SJSA1 (cell line): ENCODE measurements at places on chromosomes 6 and 20.

GRCh38 chr6:90350689-90351554 is 54.3 kb upstream of the BACH2 start:
- H3K27ac ChIP-seq, result no peak overlapping the region
- H3K4me3 ChIP-seq, result no peak overlapping the region
- H3K4me1 ChIP-seq, result peaks cover 13% of the 10 kb centered on the region
- DNase-seq, result no peak
- no peaks in the 10 kb centered on the region for H3K36me3 ChIP-seq

GRCh38 chr20:34037121-34037520 is 43.4 kb downstream of the RALY start:
- no peaks in the 10 kb centered on the region for H3K4me1 ChIP-seq
- H3K27ac ChIP-seq, result no peak overlapping the region
- DNase-seq, result no peak
- H3K27me3 ChIP-seq, result no peaks in the 10 kb centered on the region
- H3K4me3 ChIP-seq, result no peak overlapping the region

DNA sequence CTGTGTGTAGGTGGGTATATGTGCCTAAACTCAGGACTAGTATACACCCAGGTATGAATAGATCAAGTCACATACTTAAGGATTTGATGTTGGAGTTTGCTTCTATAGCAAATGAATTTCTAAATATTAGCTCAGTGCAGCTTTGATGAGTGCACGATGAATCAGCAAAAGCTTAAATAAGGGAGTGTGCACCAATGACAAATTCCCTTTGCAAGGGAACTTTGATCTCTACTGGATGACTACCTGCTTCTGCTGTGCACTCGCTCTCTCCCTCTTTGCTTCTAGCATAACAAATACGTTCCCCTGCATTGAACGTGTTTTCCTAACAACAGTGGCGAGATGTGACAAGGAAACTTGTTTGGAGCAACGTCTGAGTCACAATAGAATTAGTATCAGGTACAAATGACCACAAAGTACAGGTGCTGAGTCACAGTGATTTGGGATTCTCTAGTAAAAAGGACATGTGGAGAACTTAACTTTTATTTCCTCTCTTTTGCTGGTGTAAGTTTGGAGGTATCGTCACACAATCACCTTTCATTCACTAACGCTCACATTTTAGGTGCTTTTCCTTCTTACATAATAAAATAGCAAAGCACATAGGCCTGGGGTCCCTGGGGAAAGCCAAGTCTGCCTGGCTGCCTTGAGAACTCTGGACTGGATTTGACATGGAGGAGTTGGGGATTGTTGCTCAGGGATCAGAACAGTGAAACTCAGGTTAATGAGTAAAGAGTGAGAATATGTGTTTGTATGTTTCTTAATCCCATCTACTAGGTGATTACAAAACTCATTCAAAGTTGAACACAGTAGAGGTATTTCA is 49.7 kb downstream of the KLHL31 start:
- no peaks in the 10 kb centered on the region for H3K27me3 ChIP-seq
- H3K27ac ChIP-seq, result no peak overlapping the region
- no peak for DNase-seq
- H3K4me3 ChIP-seq, result no peak overlapping the region

DNA sequence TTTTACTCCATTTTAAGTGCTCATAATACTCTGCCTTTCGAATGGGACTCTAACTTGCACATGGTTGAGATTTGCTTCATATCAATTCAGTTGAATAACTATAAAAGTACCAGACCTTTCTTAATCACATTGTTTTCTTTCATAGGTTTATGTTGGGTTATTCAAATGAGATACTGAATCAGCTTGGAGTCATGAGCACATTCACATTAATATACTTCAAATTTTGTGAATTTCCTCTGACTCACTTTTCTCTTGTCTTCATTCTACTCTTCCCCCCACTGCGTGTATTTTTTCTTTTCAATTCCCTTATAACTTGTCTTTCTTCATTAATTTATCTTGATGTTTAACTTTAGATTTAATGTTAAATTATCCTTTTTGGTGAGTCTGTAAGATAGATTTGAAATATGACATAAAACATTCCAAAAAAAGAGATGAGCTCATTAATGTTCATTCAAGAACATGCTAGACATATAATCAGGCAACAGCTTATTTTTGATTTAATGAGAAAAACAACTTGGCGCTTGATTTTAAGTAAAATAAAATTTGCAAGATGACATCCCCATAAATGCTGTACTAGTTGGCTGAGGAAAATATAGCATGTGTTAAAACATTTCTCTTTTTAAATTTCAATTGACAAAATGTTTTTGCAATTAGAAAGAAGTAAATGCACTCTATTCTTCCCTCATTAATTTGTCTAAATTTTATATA is 736.0 kb downstream of the CD109 start:
- no peaks in the 10 kb centered on the region for H3K4me1 ChIP-seq
- H3K27ac ChIP-seq, result no peak overlapping the region
- no peaks in the 10 kb centered on the region for H3K27me3 ChIP-seq
- no peaks in the 10 kb centered on the region for H3K36me3 ChIP-seq

- H3K27ac ChIP-seq, result no peak overlapping the region
- H3K4me1 ChIP-seq, result no peaks in the 10 kb centered on the region
- H3K4me3 ChIP-seq, result no peak overlapping the region
- no peak for DNase-seq
These were observed 19.4 kb upstream of the MAPK13 start for GRCh38 chr6:36110863-36111262.

DNA sequence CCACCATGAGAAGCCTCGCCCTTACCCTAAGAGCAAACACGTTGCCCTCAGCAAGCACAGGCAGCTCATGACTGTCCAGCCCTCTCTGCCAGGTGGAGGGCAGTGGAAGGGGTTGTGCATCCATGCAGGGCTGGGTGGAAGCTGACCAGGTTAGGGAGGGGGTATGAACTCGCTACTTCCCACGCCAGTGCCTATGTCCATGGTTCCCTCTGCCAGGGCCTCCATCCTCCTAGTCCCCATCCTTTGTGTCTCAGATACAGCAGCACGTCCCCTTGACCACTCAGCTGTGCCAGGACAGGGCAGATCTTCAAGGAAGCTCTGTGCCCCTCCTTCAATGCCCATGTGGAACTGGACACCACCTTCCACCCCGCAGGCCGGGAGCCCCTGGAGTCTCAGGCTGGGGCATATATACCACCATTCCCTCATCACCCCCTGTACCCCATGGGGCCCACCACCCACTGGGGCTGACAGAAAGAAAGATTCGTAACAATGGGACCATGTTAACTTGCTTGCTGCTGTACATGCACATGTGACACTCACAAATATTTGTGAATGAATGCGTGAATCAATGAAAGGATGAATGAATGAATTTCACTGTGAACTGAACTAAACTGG is 90.7 kb downstream of the ANKRD60 start:
- H3K4me3 ChIP-seq, result no peak overlapping the region
- no peaks in the 10 kb centered on the region for H3K27me3 ChIP-seq
- no peak overlapping the region for H3K27ac ChIP-seq
- H3K4me1 ChIP-seq, result peaks cover 32% of the 10 kb centered on the region
- H3K36me3 ChIP-seq, result no peaks in the 10 kb centered on the region
- DNase-seq, result peak; percentile 25

GRCh38 chr6:144259986-144260385 is 25.1 kb upstream of the UTRN start:
- H3K4me1 ChIP-seq, result peaks cover 43% of the 10 kb centered on the region
- H3K36me3 ChIP-seq, result no peaks in the 10 kb centered on the region
- no peaks in the 10 kb centered on the region for H3K27me3 ChIP-seq
- no peak for DNase-seq

GRCh38 chr20:3203315-3204123 is 963 bp downstream of the DDRGK1 start:
- peaks cover 36% of the 10 kb centered on the region for H3K36me3 ChIP-seq
- no peaks in the 10 kb centered on the region for H3K27me3 ChIP-seq
- H3K4me3 ChIP-seq, result peak overlapping the region; percentile 67
- peak; percentile 19 for DNase-seq
- H3K4me1 ChIP-seq, result peaks cover 16% of the 10 kb centered on the region

DNA sequence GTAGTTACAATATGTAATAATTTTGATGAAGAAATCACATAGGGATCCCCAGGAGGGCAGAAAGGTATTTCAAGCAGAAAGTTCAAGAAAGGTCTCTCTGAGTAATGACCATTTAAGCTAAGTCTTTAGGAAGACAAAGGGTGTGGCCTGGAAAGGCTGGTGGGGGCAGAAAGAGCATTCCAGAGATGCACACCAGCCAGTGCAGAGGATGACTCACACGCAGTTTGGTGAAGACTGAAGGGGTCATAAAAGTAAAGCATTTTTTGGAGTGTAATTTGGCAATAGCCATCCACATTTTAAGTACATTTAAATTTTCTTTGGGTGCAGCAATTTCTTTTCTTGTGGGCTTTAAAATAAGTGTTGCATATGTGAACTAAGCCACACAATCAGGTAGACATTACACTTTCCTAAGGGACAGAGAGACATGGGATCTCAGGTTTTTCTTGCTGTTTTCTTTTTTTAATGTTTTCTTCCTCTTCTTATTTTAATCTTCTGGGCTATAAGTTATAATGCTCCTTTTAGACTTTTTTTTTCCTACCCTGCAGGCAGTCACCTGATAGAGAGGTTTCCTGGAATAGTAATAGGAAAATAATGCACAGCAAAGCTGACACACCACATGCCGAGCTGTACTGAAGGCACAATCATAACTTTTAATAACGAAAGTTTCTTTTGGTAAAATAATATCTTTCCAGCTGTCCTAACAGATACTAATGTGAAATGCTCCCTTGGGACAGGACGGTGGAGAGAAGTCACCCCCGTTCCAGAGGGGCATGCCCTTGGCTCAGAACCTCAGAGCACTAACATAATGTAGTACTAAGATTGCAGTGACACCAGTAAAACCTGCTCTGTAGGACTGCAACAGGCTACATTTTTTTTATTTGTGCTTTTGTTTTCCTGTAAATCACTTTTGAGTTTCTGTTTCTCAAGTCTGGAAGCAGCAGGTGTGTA is 49.6 kb upstream of the PTPRK start:
- no peak overlapping the region for H3K4me3 ChIP-seq
- no peaks in the 10 kb centered on the region for H3K36me3 ChIP-seq
- peak overlapping the region; percentile 39 for H3K27ac ChIP-seq

DNA sequence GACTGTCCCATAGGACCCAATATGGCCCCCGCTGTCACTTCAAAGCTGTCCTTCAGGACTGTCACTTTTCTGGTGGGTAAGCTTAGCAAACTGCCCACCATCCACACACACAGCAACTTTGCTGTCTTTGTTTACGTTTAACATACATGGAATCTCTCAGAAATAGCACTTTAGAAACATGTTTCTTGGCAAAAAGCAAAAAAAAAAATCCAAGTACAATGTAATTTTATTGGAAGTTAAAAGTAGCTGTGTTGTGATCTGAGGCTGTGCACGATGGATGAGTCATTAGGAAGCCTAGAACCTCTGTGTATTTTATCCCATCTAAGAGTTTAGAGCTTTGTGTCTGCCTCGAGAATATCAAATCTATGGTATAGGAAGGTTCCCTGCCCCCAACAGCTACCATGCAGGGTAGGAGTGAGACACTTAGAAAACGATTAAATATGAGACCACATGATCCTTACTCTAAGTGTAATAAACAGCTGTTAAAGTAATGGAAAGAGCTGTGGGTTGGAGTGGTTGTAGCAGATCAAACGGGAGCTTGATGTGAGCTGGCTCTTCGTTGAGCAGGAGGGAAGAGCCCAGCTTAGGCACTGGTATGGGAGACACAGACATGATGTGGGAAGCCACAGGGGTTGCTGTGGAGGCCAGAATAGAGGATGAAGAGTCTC is 119.5 kb downstream of the PLEKHG1 start:
- DNase-seq, result no peak
- H3K27ac ChIP-seq, result no peak overlapping the region
- no peaks in the 10 kb centered on the region for H3K36me3 ChIP-seq
- H3K27me3 ChIP-seq, result no peaks in the 10 kb centered on the region
- H3K4me3 ChIP-seq, result no peak overlapping the region
